IPS DF 6.9 (cell line): ENCODE measurements at places on chromosomes 16 and 17.

DNA sequence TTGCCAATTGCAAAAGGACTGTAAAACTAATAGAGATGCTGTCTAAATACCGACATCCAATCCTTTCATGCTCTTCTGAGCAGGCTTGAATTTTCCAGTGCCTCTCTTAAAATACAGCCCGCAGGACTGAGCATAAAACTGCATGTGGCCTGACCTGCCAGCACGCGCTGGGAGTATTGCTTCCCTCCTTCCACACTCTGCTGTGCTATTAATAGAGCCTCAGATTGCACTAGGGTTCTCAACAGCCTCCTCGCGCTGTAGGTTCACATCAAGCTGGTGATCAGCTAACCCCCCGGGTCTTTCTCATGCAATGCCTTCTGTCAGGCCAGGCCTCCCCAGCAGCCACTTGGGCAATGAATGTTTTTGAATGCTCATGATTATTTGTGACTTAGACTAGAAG lies 14.2 kb upstream of the MSI2 start:
- DNase-seq: no peak

DNA sequence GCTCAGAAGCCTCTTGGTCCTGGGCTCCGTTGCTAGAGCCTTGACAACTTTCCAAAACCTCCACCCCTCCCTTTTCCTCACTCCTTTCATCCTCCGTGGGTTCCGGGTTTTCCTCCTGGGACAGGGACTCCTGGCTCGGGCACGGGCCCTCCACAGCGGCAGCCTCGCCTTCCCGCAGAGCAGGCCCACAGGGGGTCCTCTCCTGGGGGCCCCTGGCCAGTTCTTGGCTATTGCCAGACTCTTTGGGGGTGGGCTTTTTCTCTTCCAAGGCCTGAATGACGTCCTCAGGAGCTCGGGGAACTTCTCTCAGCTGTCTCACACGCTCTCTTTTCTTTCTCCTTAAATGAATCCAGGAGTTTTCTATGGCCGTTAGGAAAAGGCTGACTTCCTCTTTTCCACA lies 19.3 kb upstream of the MNT start:
- DNase-seq: no peak

DNA sequence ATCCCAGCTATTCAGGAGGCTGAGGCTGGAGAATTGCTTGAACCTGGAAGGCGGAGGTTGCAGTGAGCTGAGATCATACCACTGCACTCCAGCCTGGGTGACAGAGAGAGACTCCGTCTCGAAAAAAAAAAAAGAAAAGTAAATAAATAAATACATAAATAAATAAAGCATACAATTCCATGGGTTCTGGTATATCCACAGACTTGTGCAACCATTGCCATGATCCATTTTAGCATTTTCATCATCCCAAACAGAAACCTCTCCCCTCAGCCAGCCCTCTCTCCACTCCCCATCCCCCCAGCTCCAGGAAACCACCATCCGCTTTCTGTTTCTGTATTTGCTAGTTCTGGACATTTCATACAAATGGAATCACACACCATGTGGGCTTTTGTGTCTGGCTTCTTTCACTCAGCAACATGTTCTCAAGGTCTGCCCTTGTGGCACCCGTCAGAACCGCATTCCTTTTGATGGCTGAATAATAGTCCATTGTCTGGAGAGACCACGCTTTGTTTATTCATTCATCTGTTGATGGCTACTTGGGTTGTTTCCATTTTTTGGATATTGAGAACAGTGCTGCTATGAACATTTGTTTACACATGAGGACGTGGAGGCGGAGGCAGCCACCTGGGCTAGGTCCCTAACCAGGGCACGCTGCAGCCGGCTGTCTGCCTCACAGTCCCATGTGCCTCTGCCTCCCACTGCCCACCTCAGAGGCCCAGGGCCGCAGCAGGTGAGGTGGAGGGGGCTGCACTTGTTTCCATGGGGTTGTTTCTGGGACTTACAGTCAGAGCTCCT lies 76.2 kb downstream of the NT5M start:
- DNase-seq: no peak

- DNase-seq: no peak
These were observed 36.9 kb downstream of the CIBAR2 start for GRCh38 chr16:85075236-85075924.

- no peak for DNase-seq
These were observed 2.5 kb upstream of the CLTC start for GRCh38 chr17:59617156-59617732.

- DNase-seq: no peak
These were observed 5.0 kb downstream of the CA4 start for GRCh38 chr17:60154616-60155426.

- no peak for DNase-seq
These were observed 110.8 kb upstream of the CDH5 start for GRCh38 chr16:66255647-66256046.

GRCh38 chr17:46777943-46778915 lies 40.3 kb downstream of the WNT3 start:
- no peak for DNase-seq
